Left renal cortex interstitium (tissue), 4 donors: ENCODE measurements at places on chromosomes 1 and 21. TPM values are rescaled to one million over a fixed set of nuclear protein-coding genes. Genes with fewer than 3 reads are reported as not detected.

GRCh38 chr1:223621312-223621734 is 44.2 kb downstream of the CAPN8 start:
- DNase-seq, result no peak

DNA sequence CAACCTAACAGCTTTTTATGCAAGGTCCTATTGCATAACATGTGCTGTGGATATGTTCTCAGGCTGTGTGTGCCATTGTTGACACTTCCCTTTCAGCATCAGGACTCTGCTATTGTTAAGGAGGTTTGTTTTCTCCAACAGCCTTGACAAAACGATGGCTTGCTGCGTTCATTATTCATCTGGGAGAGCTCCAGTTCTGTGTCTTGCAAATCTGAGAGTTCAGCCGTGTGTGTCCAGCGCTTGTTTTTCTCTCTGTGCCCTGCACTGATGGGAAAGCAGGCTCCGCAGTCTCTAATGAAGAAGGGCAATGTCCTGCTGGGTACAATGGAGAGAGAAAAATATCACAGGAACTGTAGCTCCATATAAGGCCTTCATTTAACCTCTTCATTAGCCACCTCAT is 63.7 kb downstream of the CLDN17 start:
- DNase-seq, result no peak

HOOK1 gene
- 67.7 TPM for polyA plus RNA-seq

RAD54L gene
- 13.8 TPM for polyA plus RNA-seq

DNA sequence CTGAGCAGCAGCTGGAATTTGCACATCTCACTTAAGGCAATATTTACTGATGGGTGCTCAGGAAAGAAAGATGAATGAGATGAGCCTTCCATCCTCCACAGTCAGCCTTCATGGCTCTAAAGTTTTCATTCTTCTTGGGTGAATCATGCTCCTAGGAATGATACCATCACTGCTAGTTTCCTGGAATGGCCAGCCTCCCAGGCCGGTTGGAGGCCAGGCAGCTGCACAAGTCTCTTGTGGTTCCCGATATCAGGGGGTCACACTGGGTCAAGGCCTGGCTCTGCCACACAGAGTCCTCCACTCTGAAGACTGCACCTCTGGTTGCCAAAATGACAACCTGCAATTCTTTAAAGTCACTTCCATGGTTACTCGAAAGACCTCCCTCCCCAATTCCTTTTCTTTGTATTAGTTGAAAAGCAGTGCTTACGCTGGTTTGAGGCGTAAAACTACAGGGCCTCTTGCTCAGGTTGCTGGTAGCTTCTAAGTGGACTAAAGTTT is 46.2 kb upstream of the PALMD start:
- no peak for DNase-seq

- DNase-seq, result no peak
Measured at GRCh38 chr21:36027347-36027746, 33.0 kb downstream of the SETD4 start.

- no peak for DNase-seq
Measured at GRCh38 chr1:8343464-8344001, 25.6 kb downstream of the SLC45A1 start.

ENTREP3 gene
- 29.8 TPM for polyA plus RNA-seq
